Testis (tissue), 5 donors: ENCODE measurements at places on chromosomes 2 and 18. TPM values are rescaled to one million over a fixed set of nuclear protein-coding genes. Genes with fewer than 3 reads are reported as not detected.
A peak's percentile ranks its signal among the peaks of the same experiment; 100 is the strongest.

Gene DLX2
- 1.1 TPM for total RNA-seq

Gene LRRC30
- not detected for total RNA-seq

Gene MEX3C
- total RNA-seq, result 161 TPM

Gene DYNAP
- total RNA-seq, result not detected

Gene CRYBA2
- 0.56 TPM for total RNA-seq

Gene PCARE
- total RNA-seq, result 1.0 TPM

Gene MAP3K2
- total RNA-seq, result 74.5 TPM

Gene HOXD9
- 21.2 TPM for total RNA-seq

GRCh38 chr2:61853086-61853846 lies 594 bp downstream of the FAM161A start:
- no peaks in the 10 kb centered on the region for H3K27me3 ChIP-seq
- no peaks in the 10 kb centered on the region for H3K36me3 ChIP-seq
- DNase-seq, result peak; percentile 85
- peaks cover 4% of the 10 kb centered on the region for H3K4me1 ChIP-seq
- H3K27ac ChIP-seq, result peak overlapping the region; percentile 88

DNA sequence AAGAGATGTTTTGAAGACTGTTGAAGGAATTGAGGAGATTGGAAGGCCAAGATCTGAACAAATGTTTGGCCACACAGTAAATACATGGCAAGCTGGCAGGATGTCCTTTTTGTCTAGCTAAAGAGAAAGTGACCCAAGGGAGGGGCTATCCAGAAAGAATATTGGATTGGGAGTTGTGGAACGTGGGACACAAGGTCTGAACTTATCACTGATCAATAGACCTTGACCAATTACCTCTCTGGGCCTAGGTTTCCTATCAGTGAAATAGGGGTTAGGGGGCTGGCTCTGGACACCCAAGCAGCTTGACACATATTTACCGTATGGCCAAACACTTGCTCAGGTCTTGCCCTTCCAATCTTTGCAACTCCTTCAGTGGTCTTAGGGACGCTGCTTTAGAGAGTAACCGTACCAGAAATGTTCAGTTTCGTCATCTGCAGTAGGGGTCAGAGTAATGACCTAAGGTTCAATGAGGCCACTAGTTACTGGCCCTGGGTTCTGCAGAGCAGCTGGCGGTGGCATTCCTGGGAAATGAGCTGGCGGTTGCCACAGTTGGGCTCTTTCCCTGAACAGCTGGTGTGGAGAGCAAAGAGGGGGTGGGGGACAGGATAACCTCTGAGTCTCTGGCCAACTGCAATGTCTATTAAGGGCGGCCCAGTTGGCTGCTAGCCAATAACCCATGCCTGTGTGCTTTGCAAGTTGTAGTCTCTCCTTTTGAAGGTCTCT lies 70.1 kb upstream of the STPG4 start:
- DNase-seq, result peak; percentile 33
- H3K27ac ChIP-seq, result no peak overlapping the region
- H3K4me1 ChIP-seq, result peaks cover 3% of the 10 kb centered on the region
- H3K4me3 ChIP-seq, result no peak overlapping the region
- H3K36me3 ChIP-seq, result no peaks in the 10 kb centered on the region

- no peak overlapping the region for H3K27ac ChIP-seq
- H3K4me1 ChIP-seq, result no peaks in the 10 kb centered on the region
- no peaks in the 10 kb centered on the region for H3K27me3 ChIP-seq
- H3K4me3 ChIP-seq, result no peak overlapping the region
Measured at GRCh38 chr2:49988276-49988675, 834.0 kb upstream of the FSHR start.

DNA sequence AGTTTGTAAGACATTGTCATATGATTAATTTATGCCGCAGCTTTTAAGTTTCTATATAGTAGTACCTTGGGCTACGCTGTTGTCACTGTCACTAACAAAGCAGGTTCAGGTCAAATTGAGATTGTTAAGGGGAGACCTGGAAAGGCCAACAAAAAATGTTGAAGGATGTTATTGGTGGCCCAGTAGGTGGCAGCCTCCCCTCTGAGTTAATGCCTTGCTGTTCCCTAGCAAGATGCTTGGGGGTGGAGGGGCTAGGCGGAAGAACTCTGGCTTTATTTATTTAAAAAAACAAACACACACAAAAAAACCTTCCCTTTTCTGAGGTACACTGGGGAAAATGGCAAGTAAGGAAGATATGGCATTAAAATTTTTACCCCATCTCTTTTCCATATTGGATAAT lies 128.3 kb upstream of the ATP5MC3 start:
- H3K36me3 ChIP-seq, result no peaks in the 10 kb centered on the region
- H3K4me1 ChIP-seq, result no peaks in the 10 kb centered on the region
- H3K4me3 ChIP-seq, result no peak overlapping the region
- no peaks in the 10 kb centered on the region for H3K27me3 ChIP-seq
- peak; percentile 20 for DNase-seq

DNA sequence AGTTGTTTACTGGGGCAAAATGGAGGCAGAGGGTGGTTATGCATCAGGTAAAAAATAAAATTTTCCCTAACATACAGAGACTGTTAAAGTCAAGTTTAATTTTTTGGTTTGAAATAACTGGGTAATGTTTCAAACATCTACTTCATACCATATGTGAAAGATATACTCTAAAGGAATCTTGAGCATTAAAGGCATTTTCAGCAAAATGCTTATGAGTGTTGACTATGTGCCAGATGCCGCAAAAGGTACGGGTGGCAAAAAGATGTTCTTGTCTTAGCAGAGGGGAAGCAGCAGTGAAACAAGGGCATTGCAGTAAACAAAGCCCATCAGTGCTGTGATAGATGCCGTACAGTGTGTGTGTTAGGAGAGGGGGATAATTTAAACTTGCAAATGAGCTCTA lies 263.1 kb upstream of the ID2 start:
- no peak overlapping the region for H3K4me3 ChIP-seq
- H3K27ac ChIP-seq, result no peak overlapping the region
- no peak for DNase-seq
- no peaks in the 10 kb centered on the region for H3K27me3 ChIP-seq
- H3K36me3 ChIP-seq, result no peaks in the 10 kb centered on the region

- no peak for DNase-seq
- no peaks in the 10 kb centered on the region for H3K27me3 ChIP-seq
- no peak overlapping the region for H3K27ac ChIP-seq
- H3K36me3 ChIP-seq, result no peaks in the 10 kb centered on the region
- no peaks in the 10 kb centered on the region for H3K4me1 ChIP-seq
Measured at GRCh38 chr18:2240311-2240705, 331.0 kb downstream of the METTL4 start.

DNA sequence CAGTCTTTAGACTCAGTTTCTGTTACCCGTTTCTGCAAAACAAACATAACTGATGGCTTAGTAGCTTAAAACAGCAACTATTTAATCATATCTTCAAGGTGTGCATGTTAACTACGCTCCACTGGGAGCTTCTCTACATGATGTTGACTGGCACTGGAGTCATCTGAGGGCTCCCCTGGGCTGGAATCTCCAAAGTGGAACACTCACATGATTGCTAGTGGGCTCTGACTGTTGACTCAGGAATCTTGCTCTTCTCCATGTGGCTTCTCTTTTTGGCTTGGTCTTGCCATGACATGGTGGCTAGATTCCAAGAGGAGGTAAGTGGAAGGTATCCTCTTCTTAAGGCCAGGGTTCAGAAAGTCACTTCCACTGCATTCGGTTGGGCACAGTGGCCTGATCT lies 160.8 kb downstream of the PMAIP1 start:
- H3K27ac ChIP-seq, result no peak overlapping the region
- H3K27me3 ChIP-seq, result no peaks in the 10 kb centered on the region
- H3K4me3 ChIP-seq, result no peak overlapping the region
- DNase-seq, result no peak
- no peaks in the 10 kb centered on the region for H3K36me3 ChIP-seq

DNA sequence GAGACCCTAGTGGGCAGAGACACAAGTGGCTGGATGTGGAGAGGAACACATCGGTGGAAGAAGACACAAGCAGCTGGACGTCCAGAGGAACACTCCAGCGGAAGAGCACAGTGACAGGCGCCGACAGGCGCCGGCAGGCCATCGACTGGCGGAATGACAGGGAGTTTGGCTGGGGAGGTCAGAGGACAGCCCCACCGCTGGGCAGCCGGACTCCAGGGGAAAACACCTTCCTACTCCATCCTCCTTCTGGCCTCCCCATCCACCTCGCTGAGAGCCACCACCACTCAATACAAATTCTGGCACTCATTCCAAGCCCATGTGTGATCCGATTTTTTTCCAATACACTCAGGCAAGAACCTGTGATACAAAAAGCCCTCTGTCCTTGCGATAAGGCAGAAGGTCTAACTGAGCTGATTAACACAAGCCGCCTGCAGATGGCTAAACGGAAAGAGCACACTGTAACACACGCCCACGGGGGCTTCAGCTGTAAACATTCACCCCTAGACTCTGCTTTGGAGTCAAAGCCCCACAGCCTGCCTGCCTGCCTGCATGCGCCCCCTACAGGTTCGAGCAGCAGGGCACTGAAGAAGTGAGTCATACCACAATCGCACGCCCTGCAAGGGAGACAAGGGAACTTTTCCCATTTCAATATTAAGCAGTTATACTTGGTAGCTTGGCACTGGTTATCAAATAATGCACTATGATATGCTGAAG lies 50.2 kb upstream of the LRP1B start:
- peak; percentile 75 for DNase-seq
- H3K4me3 ChIP-seq, result peak overlapping the region; percentile 17
- H3K27ac ChIP-seq, result no peak overlapping the region
- H3K36me3 ChIP-seq, result no peaks in the 10 kb centered on the region
- no peaks in the 10 kb centered on the region for H3K27me3 ChIP-seq
- no peaks in the 10 kb centered on the region for H3K4me1 ChIP-seq

- no peaks in the 10 kb centered on the region for H3K4me1 ChIP-seq
- H3K36me3 ChIP-seq, result no peaks in the 10 kb centered on the region
Measured at GRCh38 chr2:237144516-237144915, 58.8 kb downstream of the COPS8 start.

DNA sequence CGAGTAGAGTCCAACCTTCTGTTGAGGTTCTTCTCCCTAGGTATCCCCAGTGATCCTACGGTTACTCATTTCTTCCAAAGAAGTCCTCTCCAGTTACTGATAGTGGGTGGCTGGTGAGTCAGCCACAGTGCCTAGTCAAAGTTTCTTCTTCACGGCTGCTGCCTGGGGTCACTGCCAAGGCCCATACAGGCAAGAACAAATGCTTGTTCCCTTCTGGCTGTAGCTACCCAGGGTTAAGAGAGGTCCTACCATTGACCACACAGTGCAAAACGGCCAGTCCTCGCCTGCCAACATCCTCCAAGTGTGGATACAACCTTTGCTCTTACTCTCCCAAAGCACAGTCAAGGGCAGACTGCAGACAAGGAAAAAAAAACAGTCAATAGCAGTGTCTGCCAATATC lies 2.9 kb upstream of the PTPN4 start:
- DNase-seq, result peak; percentile 67
- H3K4me1 ChIP-seq, result no peaks in the 10 kb centered on the region
- H3K27ac ChIP-seq, result no peak overlapping the region
- no peak overlapping the region for H3K4me3 ChIP-seq

GRCh38 chr18:47999801-48000248 lies 69.4 kb upstream of the SMAD2 start:
- no peak overlapping the region for H3K4me3 ChIP-seq
- no peak overlapping the region for H3K27ac ChIP-seq
- H3K27me3 ChIP-seq, result no peaks in the 10 kb centered on the region
- no peaks in the 10 kb centered on the region for H3K36me3 ChIP-seq
- peak; percentile 8 for DNase-seq

DNA sequence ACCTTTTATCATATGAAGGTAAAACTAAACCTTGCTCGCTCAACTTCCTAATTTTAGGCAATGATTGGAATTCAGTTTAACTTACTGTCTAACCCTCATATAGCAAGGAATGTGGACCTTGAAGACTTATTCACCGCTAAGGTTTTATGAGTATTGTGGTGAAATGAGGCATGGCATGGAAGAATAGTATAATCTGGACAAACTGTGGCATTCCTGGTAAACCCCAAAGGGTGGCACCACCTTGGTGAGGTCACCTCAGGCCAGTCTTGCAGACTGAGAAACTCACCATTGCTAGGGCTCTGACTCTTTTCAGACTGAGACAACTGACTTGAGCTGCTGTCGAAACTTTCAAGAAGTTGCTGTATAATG lies 51.1 kb upstream of the EHBP1 start:
- H3K27me3 ChIP-seq, result no peaks in the 10 kb centered on the region
- no peak for DNase-seq
- no peak overlapping the region for H3K27ac ChIP-seq

DNA sequence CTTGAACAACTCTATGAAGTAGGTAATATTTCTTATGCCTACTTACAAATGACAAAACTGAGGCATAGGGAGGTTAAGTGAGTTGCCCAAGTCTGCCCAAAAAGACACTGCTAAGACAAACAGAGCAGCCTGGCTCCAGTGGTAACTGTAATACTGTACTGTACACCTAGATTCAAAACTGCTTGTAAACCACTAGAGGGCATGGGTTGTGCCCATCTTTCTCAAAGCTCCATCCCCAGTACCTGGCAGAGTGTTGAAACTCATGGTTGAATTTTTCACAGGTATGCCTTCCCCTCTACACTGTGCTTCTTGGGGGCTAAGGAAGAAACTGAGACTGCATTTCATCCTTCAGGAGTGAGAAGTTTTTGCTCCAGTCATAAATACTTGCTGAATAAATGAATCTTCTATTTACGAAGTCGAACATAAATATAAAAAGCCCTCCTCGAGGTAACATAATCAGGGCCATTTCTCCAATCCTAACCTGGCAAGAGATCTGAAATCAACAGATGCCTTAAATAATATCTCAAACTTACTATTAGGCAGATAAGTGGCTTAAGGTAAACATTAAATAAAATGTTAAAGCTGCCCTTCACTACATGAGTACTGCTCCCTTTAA lies 2.0 kb downstream of the PPP4R1 start:
- peak; percentile 50 for DNase-seq
- H3K36me3 ChIP-seq, result peaks cover 4% of the 10 kb centered on the region
- no peaks in the 10 kb centered on the region for H3K27me3 ChIP-seq
- H3K27ac ChIP-seq, result no peak overlapping the region
- no peak overlapping the region for H3K4me3 ChIP-seq

DNA sequence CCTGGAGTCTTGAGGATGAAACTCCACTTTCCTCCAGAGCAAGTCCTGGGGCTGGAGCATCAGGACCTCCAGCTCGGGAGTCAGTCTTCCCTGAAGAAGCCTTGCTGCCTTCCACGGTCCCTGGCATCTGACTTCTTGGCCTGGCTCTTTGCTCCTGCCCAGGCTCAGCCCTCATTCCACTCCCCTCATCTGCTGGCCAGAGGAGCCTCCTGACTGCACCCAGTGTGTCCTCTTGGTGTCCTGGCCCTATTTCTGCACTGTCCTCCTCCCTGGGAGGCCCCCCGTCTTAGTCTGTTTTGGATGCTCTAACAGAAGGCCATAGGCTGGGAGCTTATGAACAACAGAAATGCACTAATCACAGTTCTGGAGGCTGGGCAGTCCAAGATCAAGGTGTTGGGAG lies 231.5 kb downstream of the LOXHD1 start:
- no peaks in the 10 kb centered on the region for H3K4me1 ChIP-seq
- no peak overlapping the region for H3K4me3 ChIP-seq
- no peaks in the 10 kb centered on the region for H3K27me3 ChIP-seq
- H3K27ac ChIP-seq, result no peak overlapping the region

GRCh38 chr2:141911485-141912066 lies 219.2 kb downstream of the LRP1B start:
- no peaks in the 10 kb centered on the region for H3K36me3 ChIP-seq
- no peaks in the 10 kb centered on the region for H3K4me1 ChIP-seq
- peak; percentile 32 for DNase-seq
- no peak overlapping the region for H3K4me3 ChIP-seq

GRCh38 chr2:224196810-224197209 lies 157.7 kb upstream of the SERPINE2 start:
- H3K27ac ChIP-seq, result no peak overlapping the region
- no peak overlapping the region for H3K4me3 ChIP-seq
- DNase-seq, result no peak
- peaks cover 5% of the 10 kb centered on the region for H3K4me1 ChIP-seq
- no peaks in the 10 kb centered on the region for H3K36me3 ChIP-seq
